Right kidney (tissue), 9 donors: ENCODE measurements at places on chromosomes 4 and X.

GRCh38 chr4:153464068-153464467 is 2.1 kb upstream of the TMEM131L start:
- no peak for DNase-seq

- DNase-seq = no peak
These were observed 25.5 kb upstream of the MYOZ2 start for GRCh38 chr4:119110121-119110520.

DNA sequence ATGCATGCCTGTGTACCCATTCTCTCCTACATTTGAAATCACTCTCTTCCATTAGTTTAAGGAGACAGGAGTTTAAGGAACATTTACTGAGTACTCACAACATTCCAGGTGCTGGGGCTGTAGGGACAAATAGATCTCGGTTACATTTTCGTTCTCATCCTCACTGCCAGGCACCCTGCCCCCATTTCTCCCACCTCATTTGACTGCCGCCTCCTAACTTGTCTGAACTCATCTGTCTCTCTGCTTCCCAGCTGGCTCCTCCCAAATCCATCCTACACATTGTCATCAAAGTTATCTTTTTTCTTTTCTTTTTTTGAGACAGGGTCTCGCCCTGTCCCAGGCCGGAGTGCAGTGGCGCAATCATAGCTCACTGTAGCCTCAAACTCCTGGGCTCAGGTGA is 19.8 kb upstream of the MPC1L start:
- DNase-seq = no peak

DNA sequence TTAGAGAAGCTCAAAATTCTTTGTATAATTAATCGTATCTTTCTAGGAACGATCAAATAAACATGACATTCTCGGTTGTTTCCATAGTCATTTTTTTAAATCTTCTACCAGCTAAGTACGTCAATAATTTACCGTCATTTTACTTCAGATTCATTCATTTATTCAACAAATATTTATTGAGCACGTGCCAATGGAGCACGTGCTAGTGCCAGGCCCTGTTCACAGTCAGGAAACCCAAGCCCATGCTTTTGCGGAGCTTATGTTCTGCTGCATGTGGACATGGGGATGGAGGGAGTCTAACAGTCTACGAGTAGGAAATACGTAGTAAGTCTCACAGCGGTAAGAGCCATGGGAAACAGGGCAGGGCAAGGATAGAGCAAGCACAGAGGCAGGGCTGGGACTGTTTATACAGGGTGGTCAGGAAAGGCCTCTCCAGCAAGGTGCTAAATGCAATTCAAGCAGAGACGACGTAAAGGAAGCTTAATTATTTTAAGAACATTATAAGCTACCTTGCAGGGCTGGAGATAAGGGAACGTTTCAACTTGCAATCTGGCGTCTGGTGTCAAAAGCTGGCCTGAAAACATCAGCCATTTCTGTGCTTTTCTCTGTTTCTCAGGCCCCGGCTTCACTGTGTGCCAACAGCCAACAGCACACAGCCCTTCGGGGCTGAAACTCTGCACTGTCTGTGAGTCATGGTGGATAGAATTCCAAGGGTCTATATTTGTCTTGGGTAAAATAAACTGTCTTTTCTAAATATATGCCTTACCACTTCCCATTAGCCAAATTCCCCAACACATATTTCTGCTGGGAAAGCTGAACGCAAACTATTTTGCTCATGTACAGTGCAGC is 517.1 kb upstream of the ZFP42 start:
- no peak for DNase-seq

GRCh38 chr4:93403571-93403970 is 425.0 kb upstream of the ATOH1 start:
- DNase-seq = no peak

DNA sequence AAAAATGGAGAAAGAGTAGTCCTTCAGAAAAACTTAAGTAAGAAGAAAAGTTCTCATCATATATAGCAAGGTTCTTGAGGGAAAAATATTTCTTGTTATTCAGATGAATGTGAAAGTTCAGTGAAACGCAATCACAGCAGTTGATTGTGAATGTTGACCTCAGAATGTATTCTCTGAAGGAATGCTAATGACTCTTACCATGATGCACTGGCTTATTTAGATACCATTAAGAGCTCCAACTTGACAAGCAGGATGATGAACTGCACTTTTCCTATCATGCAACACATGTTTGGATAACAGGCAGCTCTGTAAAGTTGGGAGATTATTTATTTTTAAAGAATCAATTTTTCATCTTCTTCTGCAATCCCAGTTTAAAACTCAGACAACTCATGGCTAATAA is 115.5 kb upstream of the MYOZ2 start:
- no peak for DNase-seq

DNA sequence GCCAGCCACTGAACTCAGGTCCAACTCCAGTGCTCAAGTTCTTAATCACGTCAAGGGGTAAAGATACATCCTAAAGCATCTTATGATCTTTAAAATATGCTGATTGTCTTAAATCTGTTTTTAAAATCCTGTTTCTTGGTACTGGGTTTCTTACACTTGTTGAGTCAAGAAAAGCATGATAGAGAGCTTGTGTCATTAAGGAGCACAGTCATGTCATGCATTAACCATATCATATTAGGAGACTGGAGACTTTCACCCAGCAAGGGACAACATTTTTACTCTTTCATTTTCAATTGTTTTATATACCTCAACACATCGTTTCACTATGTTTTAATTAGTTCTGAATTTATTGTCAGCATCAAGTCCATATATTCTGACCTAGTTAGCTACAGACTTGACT is 41.5 kb downstream of the BCLAF3 start:
- DNase-seq = no peak

- peak; percentile 76 for DNase-seq
These were observed at the start of gene GRIA2 for GRCh38 chr4:157220371-157220881. GRIA2 (plus strand) TSS chr4:157220728; CDS start chr4:157221043, 315 bp downstream.

DNA sequence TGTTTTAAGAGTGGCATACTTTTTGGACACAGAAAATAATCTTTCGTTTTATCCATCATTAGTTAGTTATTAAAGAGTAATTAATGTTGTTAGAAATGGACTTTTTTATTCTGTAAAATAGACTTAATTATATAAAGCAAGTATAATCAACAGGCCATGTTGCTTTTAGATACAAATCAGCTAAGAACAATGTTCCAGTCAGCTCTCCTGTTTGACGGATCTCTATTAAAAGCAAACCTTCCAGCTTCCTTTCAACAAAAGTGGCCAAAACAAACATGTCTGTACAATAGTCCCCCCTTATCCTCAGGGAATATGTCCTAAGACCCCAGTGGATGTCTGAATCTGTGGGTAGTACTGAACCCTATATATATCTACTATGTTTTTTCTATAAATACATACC is 4.9 kb upstream of the SLC10A4 start:
- DNase-seq = no peak

DNA sequence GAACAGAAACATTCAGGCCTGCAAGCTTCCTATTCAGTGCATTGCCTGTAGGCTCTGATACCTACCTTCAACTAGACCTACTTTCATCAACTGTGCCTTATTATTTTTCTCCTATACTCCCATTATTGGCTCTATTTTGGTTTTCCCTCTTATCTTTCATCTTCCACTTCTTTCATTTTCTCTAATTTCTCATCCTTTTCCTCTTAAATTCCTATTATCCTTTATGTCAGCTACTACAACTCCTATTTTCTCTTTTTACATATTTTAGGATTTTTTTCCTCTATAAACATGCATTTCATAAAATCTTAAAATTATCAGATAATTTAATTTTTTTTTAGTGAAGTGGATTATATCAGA is 61.6 kb upstream of the PRDM8 start:
- no peak for DNase-seq

DNA sequence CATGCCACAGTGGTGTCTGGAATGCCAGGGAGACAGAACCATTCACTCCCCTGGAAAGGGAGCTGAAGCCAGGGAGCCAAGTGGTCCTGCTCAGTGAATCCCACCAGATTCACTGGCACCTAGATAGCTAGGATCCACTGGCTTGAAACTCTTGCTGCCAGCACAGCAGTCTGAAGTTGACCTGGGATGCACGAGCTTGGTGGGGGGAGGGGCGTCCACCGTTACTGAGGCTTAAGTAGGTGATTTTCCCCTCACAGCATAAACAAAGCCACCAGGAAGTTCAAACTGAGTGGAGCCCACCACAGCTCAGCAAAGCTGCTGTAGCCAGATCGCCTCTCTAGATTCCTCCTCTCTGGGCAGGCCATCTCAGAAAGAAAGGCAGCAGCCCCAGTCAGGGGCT is 413.3 kb downstream of the PRDM5 start:
- no peak for DNase-seq

DNA sequence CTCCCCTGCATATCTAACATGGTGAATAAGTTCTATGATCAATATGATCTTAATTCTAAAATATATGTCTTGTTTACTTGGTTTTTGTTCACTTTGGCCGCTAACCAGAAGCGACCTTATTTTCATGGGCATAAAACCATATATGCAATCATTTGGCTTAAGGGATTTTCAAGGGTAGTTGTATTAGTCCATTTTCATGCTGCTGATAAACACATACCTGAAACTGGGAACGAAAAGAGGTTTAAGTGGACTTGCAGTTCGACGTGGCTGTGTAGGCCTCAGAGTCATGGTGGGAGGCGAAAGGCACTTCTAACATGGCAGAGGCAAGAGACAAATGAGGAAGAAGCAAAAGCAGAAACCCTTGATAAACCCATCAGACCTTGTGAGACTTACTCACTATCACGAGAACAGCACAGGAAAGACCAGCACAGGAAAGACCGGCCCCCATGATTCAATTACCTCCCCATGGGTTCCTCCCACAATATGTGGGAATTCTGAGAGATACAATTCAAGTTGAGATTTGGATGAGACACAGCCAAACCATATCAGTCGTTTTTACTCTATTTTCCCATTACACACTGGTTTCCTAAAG is 114.3 kb upstream of the CPEB2 start:
- no peak for DNase-seq

- no peak for DNase-seq
These were observed 188.6 kb downstream of the TSPAN5 start for GRCh38 chr4:98469771-98470170.

DNA sequence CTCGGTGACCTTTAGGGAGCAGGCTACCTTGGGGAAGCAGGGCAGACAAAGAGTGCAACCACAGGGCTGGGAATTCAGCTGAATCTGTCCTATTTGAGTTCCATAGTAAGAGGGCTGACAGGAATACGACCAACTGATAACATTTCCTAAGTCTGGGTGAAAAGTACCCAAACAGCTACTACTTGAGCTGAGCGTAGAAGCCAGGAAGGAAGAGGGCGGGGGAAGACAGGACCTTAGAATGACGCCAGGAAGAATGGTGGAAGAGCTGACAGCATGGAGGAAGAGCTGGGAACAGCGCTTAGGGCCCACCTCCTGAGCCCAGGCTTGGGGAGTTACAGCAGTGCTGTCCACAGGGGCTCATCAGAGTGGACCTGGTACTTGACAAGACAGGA is 14.4 kb downstream of the MECP2 start:
- no peak for DNase-seq

DNA sequence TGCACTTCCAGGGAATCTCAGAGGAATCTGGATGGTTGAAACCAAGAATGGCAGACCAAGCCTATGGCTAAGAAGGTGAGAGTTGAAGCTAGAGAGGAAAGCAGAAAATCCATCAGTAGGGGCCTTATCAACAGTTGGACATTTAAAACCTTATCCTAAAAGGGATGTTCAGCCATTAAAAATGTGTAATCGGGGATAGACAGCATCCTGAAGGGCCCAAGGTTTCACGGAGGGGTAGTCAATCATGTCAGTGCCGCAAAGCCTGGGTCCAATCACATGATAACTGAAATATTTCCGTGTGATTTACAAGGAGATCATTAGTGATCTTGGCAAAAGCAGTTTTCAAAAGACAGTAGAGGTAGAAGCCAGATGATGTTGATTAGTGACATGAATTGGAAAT is 61.9 kb upstream of the ELOVL6 start:
- no peak for DNase-seq

- DNase-seq = peak; percentile 44
These were observed 58.2 kb upstream of the ZNF157 start for GRCh38 chrX:47311932-47312774.

DNA sequence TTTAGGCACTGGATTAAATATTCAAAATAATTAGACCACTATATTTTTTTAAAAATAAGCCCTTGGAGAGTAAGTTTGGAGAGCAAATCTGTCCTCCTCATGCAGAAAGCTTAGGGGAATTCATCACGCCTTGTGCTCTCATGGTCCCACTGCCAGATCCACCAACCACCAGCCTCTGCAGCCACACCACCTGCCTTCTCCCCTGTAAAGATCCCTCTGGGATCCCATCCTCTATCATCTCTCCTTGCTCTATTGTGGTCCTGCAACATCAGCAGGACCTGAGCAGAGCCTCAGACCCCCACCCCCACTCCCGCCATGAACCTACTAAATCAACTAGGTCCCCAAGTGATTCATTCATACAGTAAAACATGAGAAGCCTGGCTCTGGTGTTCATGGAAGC is 482.6 kb upstream of the GALNT7 start:
- DNase-seq = no peak

DNA sequence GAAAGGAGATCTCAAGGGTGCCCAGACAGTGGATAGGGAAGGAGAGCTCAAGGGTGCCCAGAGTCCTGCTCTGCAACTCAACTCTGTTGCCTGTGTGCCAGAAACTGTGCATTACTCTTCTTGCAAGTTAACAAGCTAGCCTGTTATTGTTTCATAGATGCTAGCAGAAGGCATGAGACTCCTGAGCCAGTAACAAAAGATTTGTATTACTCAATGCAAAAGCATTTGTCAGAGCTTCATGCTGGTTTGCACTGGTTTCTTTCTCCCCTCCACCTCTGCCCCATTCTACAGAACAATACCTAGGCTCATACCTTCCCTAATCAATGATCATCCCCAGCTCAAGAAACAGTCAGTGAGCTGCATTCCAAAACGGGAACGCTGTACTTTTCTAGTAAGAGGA is 124.5 kb upstream of the NEIL3 start:
- no peak for DNase-seq

- no peak for DNase-seq
These were observed 4.7 kb upstream of the ASMT start for GRCh38 chrX:1610166-1610565.

GRCh38 chr4:181150191-181150590 is 1093.0 kb upstream of the TENM3 start:
- no peak for DNase-seq

GRCh38 chr4:143294710-143295275 is 41.9 kb upstream of the GAB1 start:
- DNase-seq = no peak

- DNase-seq = no peak
These were observed 276.0 kb downstream of the SHOX start for GRCh38 chrX:906586-906985.

- no peak for DNase-seq
These were observed 654.7 kb upstream of the IGFBP7 start for GRCh38 chr4:57764856-57765255.

GRCh38 chr4:56229947-56230346 is 157.3 kb downstream of the AASDH start:
- DNase-seq = no peak

- peak; percentile 84 for DNase-seq
These were observed 29.6 kb downstream of the TLR10 start for GRCh38 chr4:38752941-38753806.

- no peak for DNase-seq
These were observed 48.3 kb downstream of the MTHFD2L start for GRCh38 chr4:74206088-74206825.
